ENCODE measurements at places on chromosomes 4 and X.

- peak; percentile 60 for DNase-seq
Measured at GRCh38 chr4:36243355-36244256, 708 bp downstream of the ARAP2 start.

DNA sequence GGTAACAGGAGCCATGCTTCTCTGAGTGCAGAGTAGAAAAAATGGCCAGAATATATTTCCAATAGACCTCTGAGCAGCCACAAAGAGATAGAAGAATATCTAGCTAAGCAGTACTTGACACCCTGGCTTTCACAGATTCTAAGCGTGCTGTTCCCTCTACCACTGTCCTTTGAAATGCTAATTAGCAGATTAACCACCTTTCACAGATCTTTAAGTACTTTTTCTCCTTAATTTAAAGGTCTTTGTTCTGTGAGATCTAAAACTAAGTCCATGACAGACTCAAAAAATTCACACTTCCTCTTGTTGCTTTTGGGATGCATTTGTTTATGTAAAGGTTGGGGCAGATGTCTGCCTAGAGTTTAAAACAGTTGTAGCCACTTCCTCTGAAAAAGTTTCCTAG lies 28.3 kb upstream of the MAGEC2 start:
- DNase-seq: no peak

GRCh38 chr4:175290401-175290800 lies 372.2 kb downstream of the ADAM29 start:
- no peak for DNase-seq

- DNase-seq: no peak
Measured at GRCh38 chrX:17442898-17443297, 67.9 kb downstream of the NHS start.

DNA sequence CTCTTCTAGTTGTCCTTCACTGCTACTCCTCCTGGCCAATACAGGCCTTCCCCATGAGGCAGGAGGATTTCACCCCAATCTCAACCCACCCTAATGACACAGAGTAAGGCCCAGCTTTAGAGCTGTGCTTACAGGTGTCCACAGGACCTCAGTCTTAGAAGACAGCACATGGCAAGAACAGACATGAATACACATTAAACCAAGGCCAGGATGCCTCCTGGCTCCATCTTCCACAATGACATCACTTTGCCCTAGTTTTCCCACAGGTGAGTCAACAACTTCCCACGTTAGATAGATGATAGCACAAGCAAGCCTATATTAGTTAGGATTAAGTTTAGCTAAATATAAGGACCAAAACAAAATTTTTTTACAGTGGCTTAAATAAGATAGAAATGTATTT lies 63.8 kb upstream of the NOCT start:
- no peak for DNase-seq

- no peak for DNase-seq
Measured at GRCh38 chr4:2783790-2784189, 9.1 kb upstream of the SH3BP2 start.

- DNase-seq: no peak
Measured at GRCh38 chr4:26116057-26116456, 202.0 kb downstream of the SMIM20 start.

DNA sequence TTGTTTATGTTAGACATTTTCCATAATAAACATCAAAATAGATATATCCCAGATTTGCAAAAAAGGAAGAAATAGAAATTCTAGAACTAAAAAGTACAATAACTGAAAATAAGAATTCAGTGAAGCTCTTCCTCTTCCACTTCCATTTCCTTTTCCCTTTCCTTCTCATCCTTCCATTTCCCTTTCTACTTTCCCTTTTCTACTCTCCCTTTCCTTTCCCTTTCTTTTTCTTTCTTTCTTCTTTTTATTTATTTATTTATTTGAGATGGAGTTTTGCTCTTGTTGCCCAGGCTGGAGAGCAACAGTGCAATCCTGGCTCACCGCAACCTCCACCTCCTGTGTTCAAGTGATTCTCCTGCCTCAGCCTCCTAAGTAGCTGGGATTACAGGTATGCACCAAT lies 30.6 kb upstream of the OPHN1 start:
- no peak for DNase-seq

DNA sequence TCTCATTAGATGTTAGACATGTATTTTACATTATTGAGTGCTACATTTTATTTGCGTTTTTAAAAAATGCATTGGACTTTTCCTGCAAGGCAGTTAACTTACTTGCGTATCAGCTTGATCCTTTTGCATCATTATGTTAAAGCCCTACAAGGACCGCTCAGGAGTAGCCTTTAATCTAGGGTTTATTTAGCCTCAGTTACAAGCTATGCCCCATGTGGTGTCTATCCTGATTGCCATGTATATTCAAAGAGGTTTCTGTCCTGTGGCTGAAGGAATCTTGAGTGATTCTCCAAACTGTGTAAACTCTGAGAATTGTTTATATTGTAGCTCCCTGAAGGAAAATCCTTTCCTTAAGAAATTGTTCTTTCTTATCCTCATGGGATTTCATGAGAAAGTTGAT lies 821.8 kb upstream of the AGA start:
- DNase-seq: no peak

- no peak for DNase-seq
Measured at GRCh38 chr4:107818301-107818910, 6.3 kb upstream of the SGMS2 start.

- DNase-seq: peak; percentile 9
Measured at GRCh38 chr4:69823481-69824186, 36.3 kb downstream of the SULT1E1 start.

DNA sequence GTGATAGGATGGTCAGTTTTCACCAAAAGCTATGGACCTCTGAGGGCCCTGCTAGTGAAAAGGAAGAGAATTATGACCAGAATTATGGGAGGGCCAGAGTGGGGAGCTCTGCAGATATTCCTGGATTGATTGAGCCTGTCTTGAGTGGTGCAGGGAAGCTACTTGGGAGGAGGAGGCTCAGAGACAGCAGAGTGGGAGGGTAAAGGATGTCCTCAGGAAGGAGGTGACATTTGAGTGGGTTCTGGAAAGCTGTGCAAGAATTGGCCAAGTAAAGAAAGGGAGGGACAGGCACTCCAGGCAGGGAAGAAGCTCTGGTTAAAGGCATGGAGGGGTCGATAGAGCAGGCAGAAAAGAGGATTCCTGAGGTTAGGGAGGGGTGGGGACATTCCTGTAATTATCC lies 24.1 kb downstream of the RNF4 start:
- no peak for DNase-seq

GRCh38 chr4:176834531-176834930 lies 41.8 kb upstream of the VEGFC start:
- DNase-seq: no peak

DNA sequence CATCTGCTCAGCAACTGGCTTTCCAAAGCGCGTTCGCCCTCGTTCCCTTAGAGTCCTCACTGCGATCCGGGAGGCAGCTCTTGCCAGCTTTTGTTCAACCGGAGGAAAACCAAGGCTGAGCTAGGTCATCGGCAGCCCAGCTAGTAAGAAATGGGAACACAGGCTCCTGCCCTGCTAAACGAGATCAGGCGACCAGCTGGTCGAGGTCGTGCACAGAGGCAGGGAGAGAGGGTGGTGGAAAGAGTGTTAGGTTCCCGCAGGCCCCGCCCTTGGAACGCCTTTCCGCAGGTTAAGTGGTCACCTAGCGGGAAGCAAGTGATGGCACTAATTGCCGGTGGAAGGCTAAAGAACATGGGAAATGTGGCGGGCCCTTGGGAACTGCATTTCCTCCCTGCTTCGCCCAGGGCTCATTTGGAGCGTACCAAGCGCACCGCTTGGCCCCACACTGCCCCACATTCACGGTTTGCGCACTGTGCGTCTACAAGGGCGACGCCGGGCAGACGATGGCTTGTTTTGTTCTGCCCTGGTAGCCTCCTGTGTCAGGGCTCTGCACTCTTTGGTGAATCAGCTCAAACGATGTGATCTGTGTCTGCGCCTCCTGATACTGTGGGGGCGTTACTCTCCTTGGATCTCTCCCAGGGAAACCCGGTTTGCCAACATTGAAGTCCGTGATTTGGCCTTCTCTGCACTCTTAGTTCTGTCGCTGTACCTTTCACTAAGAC lies 7.2 kb upstream of the PRDM8 start:
- DNase-seq: no peak

- DNase-seq: no peak
Measured at GRCh38 chr4:116982656-116983055, 102.7 kb downstream of the TRAM1L1 start.

GRCh38 chrX:139222511-139223200 lies 307.9 kb upstream of the F9 start:
- DNase-seq: no peak

DNA sequence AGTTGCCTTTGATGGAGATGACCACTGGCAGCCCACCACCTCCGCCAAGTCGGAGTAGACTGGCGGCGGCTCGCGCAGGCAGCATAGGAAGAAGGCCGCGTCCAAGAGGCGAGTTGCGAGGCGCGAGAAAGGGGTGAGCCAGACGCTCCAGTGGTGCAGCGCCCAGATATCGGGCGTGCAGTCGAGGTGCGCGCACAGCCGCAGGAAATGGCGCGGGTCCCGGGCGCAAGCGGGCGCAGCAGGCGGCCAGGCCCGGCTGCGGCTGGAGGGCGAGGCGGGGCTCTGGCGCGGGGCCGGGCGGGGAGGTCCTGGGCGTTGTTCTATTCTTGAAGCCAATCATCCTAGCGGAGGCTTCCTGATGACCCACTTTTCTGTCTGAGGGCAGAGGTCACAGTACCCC lies 13.2 kb upstream of the PGRMC1 start:
- no peak for DNase-seq

GRCh38 chr4:169662206-169662605 lies 41.8 kb downstream of the CLCN3 start:
- no peak for DNase-seq

DNA sequence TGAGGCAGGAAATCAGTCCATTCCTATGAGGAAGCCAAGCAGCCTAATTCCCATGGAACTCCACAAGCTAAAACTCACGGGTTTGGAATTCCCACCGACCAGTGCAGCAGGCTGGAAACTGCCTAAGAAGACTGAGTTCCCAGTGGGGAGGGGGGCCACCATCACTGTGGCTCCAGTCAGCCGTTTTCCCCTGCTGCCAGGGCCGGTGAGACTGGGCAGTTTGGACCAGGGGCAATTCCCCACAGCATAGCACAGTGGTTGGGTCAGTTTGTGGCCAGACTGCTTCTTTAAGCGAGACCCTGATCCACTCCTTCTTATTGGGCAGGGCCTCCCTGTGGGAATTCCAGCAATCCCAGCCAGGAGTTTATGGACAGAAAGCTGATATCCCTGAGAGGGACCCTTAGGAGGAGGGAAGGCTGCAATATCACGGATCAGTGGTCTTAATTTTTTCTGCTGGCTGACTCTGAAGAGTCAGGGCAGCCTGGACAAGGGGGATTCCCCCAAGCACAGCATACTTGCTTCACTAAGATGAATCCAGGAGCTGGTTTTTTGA lies 20.7 kb downstream of the PAGE5 start:
- no peak for DNase-seq

GRCh38 chr4:68817386-68817785 lies 1.6 kb downstream of the UGT2B10 start:
- no peak for DNase-seq

- no peak for DNase-seq
Measured at GRCh38 chr4:109576462-109576861, 16.4 kb downstream of the MCUB start.

DNA sequence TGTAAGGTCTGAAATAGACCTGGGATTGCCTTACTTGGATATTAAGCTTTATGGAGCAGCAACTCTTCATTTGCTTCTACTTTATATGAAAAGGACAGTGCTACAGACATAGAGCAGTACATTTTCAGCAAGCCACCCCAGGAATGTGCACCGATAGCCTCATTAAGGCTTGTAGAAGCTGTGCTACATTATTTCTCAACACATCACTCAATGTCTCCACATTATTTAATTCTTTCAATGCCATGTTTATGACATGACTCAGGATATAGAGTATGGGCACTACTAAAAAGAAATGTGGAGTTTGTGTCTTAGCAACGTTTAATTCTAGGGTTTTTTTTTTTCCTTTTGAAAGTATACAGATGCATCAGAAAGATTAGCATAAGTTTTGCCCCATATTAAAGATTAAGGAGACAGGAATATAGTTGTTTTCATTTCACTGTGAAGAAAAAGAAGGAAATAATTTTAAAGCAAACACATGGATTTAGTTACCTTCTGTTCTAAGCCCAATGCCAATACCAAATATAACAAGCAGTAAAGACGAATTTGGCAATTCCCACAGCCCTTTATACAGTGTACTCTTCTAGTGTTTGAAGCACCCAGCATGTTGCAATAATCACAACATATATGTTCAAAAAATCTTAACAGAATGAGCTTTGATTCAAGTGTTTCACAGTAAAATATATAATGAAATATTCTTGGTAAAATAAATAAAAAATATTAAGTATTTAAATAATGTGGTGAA lies 2140.1 kb upstream of the AGA start:
- no peak for DNase-seq

DNA sequence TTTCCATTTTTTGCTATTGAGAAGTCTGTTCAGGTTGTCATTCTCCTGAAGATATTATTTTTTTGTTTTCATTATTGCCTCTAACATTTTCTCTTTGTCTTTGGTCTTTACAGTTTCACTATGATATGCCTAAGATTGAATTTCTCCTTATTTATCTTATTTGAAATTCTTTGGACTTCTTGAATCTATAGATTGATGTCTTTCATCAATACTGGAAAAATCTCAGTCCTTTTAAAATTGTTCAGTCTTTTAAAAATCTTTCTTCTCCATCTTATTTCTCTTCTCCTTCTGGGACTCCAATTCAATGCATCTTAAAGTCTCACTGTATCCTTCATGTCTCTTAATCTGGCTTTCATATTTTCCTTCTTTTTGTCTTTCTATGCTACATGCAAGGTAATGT lies 86.7 kb downstream of the KIT start:
- DNase-seq: no peak

GRCh38 chrX:134171661-134172587 lies 65.1 kb upstream of the CCDC160 start:
- peak; percentile 34 for DNase-seq

- no peak for DNase-seq
Measured at GRCh38 chr4:188665491-188666457, 526.5 kb downstream of the TRIML1 start.

GRCh38 chrX:16199343-16199742 lies 32.1 kb downstream of the MAGEB17 start:
- no peak for DNase-seq

GRCh38 chr4:178917756-178918155 lies 1475.5 kb upstream of the AGA start:
- no peak for DNase-seq

DNA sequence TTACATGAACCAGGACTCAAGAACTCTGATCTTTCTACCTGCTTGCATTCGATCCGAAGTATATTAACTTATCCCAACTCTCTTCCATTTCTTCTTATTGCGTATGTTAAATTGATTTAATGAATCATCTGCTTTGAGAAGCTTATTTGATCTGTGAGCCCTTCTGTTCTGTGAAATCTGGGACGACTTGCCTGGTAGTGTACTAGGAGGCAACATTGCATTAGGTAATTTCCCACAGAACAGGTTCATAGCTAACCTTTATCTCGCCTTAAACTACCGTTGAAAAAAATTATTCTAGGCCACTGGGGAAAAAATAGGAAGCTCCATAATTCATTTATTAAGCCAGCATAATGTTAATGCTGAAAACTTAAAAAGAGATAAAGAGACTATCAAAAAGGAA lies 67.2 kb upstream of the MAB21L2 start:
- DNase-seq: no peak

- no peak for DNase-seq
Measured at GRCh38 chr4:169900241-169900845, 125.9 kb downstream of the MFAP3L start.

GRCh38 chr4:31328932-31329331 lies 608.8 kb downstream of the PCDH7 start:
- no peak for DNase-seq

Measured in activated naive CD4-positive, alpha-beta T cell treated with Interleukin-2 at 50 U/mL for 16 hours (primary cell).